Femur (tissue), 1 donor: ENCODE measurements at places on chromosomes 1 and 21.
A peak's percentile ranks its signal among the peaks of the same experiment; 100 is the strongest.

DNA sequence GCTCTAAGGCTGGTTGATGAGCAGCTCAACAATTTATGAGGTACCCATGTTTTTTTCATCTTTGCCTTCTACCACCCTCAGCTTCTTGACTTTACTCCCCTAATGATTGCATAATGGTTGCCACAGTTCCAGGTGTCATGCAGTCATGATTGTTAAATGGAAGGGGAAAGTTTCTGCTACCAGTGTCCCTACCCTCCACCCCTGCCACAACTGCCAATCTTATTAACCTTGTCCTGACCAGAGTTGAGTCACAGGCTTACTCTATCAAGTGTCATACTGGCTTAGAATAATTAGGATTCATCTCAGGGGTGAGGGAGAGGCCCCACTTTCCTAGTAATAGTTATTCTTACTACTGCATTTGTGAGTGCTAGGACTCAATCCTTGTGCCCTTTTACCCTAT lies 7.9 kb upstream of the FUBP1 start:
- no peak for DNase-seq

- DNase-seq = peak; percentile 17
Observed at GRCh38 chr1:31787261-31787660, 23.1 kb upstream of the ADGRB2 start.

GRCh38 chr1:99635664-99636063 lies 10.2 kb upstream of the PALMD start:
- no peak for DNase-seq

GRCh38 chr1:36401602-36402503 lies 4.1 kb upstream of the LSM10 start:
- no peak for DNase-seq

DNA sequence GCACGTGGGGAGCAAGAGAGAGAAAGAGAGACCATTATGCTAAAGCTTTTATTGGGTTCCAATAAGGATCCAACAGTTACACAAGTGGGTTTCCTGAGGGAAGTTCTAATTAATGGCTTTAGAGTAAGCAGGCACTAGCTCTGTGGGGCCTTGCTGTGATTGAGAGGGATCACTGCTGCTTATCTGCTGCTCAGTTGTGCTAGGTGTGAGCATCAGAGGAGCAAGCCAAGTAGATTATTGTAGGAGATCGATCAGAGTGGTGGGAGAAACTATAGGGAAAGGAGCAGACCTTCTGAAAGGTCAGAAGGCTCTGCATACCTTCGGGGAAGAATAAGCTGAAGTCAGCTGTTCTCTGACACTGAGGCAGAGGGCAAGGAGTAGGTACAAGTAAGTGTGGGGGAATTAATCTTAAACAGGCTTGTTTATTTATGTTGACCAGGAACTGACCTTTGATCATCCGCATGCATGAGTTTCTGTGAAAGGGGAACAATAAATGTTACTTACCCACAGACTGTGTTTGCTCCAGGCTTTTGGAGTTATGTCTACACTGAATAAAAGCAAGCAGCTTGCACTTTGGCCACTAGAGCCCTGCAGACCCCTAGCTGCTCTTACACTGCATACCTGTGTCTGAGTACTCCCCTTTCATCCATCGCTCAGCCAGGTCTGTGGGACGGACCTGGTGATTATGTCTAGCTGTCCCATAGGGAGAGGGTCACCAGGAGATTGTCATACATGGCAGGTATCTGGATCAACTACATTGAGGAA lies 89.7 kb downstream of the TNNI3K start:
- no peak for DNase-seq
